ENCODE measurements at places on chromosomes 1 and 21.

DNA sequence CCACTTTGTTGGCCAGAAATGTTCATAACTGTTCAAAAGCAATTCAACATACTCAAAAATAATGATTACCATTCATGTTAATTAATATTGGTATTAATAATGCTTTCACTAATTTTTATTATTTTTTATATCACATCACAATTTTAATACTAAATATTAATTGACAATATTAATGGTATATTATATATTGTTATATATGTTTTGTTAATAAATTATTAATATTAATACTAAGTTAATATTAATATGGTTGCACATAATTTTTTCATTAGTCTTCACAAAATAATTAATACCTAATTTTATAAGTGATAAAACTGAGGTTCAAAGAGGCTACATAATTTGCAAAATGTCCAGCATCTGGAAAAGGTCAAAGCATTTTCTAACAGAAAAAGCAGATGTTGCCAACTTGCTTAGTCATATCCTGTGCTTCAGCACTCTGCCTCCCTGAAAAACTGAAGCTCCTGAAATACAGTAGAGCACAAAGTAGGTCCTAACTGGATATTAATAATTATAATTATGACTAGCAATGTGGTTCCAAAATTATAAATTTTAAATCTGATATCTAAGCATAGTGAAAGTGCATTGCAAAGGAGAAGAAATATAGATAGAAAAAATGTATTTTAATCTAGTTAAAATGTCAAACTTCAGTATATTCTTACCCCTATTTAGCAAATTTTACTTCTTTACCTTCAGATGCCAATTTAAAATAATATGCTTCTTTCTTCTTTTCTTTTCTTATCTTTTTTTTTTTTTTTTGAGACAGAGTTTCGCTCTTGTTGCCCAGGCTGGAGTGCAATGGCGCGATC lies 123.2 kb upstream of the TNFSF4 start:
- DNase-seq = no peak

DNA sequence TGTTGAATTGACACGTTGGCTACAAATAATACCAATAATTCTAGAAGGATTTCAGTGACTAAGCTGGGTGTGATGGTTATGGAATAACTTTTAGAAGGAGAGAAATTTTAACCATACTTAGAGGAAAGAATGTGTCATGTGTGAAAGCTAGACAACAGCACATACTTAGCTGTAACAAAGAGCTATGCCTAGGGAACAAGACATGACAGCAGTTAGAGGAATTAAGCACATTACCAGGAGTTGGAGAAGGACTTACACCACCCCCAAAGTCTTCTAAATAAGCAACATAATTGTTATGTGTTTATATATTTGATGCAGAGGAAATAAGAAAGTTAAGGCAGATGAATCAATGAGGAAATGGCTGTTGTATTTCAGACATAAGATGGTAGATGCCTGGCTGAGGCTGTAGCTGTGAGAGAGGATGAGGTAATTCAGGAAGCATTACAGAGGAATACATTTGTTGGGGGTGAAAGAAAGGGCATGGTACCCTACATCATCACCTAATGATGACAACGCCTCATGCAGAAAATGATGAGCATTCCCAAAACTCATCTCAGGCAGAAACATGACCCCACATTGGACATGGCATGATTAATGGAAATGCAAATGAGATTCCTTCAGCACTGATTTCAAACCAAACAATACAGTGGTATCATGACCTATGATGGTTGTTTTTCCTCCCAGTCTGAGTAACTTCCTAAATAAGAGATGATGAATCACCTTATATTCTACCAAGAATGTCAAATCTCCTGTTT lies 211.5 kb downstream of the LHX8 start:
- no peak for DNase-seq

GRCh38 chr1:8889925-8890785 lies 11.7 kb upstream of the ENO1 start:
- no peak for DNase-seq

GRCh38 chr1:13544221-13544556 lies 30.4 kb upstream of the LRRC38 start:
- no peak for DNase-seq

DNA sequence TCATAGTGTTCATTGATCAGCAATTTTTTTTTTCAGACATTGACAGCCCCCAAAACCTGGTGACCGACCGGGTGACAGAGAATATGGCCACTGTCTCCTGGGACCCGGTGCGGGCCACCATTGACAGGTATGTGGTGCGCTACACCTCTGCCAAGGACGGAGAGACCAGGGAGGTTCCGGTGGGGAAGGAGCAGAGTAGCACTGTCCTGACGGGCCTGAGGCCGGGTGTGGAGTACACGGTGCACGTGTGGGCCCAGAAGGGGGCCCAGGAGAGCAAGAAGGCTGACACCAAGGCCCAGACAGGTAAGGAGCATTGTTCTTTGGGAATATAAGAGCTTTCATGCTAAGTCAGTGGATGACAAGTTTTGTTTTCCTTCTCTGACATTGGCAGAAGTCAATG lies 49.3 kb downstream of the TNN start:
- no peak for DNase-seq

GRCh38 chr1:31054349-31054748 lies 11.2 kb downstream of the PUM1 start:
- DNase-seq = no peak

GRCh38 chr1:76125473-76126219 lies 51.1 kb downstream of the ST6GALNAC3 start:
- no peak for DNase-seq

GRCh38 chr1:8219530-8219929 lies 98.4 kb upstream of the SLC45A1 start:
- DNase-seq = no peak

DNA sequence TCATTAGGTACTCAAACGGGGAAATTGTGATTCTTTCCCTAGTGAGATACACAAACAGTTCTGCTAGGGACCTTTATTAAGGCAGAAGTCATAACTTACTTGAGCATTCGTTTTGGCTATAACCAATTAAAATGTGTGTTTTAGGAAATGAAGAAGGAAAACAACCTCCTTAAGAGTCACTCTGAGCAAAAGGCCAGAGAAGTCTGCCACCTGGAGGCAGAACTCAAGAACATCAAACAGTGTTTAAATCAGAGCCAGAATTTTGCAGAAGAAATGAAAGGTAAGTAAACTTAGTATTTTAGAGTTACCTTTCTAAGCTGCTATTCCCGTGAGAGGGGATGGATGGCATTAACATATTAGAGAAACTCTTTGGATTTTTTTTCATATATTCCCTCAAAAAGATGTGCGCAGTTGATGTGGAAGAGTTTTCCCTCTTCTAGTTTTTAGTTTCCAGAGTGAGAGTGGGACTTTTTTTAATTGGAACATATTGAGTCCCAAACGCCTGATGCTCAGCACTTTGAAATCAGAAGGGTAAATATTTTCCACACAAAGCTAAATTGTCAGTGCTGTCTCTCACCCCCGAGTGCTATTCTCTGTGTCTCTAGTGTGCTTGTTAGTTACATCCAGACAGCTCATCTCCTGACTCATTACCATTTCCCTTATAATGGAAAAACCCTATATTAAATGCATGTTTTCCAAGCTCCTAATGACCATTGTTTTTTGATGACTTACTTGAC lies 34.9 kb downstream of the CENPF start:
- no peak for DNase-seq

DNA sequence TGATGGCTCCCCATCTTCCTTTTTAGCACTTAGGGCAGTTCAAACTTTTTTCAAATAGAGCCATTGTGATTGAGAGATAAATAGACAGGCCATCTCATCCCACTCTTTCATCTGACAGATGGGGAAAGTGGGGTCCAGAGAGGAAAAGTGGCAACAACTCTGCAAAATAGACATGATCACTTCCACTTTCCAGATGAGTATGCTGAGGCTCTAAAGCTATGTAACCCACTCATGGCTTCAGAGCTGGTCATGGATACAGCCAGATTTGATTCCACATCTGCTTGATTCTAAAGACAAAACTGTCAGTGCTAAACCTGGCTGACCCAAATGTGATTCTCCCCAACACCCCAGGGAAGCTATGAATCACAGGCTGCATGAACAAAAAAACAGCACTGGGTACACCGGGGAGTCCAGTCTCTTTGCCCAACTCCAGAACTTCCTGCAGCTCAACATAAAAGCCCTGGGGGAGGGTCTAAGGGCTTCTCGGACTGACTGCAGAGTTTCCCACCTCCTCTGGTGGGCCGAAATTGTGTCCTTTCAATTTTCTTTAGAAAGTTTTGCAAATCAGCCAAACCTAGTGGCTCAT lies 59.3 kb downstream of the PLPP3 start:
- no peak for DNase-seq

DNA sequence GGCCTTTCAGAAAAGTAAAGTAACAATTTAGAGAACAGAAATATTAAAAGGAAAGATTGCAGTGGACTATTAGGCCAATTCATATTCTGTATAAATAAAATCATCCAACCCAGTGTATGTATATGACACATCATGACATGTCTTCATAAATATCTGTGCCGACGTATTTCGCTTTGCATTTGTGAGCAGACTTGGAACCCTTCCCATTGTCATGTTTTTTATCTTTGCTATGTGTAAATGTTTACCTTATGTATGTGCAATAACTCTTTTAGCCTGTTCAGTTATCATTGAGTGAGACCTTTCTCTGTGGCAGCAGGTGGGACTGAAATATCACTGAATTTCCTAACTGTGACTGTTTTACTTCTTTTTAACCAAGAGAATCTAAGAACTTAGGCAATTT lies 58.0 kb upstream of the FAM3B start:
- DNase-seq = no peak

Measured in stimulated activated CD4-positive, alpha-beta T cell treated with anti-CD3 and anti-CD28 coated beads, Interleukin-12 subunit alpha, Interleukin-12 subunit beta, amount 100 ng/mL, for 4 hours (primary cell).